ENCODE measurements at places on chromosomes 7 and 10.

- DNase-seq, result no peak
Observed at GRCh38 chr7:19707240-19707639, 1.6 kb downstream of the POLR1F start.

DNA sequence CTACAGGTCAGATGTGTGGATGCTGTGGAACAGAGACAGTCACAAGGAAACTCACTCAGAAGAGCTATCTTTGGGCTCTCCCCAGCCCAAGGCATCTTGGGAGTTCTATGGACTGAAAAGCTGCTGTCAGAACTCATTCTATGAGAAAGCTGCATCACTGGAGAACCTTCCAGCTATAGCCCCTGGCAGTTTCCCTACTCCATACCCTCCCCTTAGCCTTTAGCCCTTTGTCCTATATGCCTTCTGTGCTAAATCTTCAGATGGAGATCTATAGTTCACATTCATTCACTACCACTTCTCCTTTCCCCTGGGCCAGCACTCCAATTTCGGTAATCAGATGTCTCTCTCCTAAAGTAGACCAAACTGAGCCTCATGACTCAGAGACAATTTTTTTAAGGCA, 6.9 kb downstream of the WNT8B start:
- no peak for DNase-seq

GRCh38 chr10:64091897-64092296, 570.7 kb downstream of the REEP3 start:
- DNase-seq, result no peak

DNA sequence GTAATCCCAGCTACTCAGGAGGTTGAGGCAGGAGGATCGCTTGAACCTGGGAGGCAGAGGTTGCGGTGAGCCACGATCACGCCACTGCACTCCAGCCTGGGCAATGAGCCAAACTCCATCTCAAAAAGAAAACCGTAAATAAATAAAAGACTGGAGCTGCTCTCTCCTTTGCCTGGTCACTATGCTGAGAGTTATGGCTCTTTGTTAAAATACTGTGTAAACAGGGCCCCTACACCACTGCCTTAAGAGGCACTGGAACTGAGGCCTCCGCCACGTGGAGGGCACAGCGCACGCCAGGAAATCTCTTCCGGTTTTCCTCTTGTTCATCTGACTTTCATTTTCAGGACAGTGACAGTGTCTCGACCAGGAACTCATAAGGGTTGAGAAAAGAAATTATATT, 123.3 kb downstream of the PAXIP1 start:
- DNase-seq, result no peak

- DNase-seq, result peak; percentile 90
Observed at GRCh38 chr10:133151543-133151972, 8.5 kb upstream of the KNDC1 start.

- no peak for DNase-seq
Observed at GRCh38 chr7:102089175-102090098, 197.2 kb upstream of the SH2B2 start.

- DNase-seq, result no peak
Observed at GRCh38 chr10:51244309-51244708, 170.0 kb downstream of the PRKG1 start.

DNA sequence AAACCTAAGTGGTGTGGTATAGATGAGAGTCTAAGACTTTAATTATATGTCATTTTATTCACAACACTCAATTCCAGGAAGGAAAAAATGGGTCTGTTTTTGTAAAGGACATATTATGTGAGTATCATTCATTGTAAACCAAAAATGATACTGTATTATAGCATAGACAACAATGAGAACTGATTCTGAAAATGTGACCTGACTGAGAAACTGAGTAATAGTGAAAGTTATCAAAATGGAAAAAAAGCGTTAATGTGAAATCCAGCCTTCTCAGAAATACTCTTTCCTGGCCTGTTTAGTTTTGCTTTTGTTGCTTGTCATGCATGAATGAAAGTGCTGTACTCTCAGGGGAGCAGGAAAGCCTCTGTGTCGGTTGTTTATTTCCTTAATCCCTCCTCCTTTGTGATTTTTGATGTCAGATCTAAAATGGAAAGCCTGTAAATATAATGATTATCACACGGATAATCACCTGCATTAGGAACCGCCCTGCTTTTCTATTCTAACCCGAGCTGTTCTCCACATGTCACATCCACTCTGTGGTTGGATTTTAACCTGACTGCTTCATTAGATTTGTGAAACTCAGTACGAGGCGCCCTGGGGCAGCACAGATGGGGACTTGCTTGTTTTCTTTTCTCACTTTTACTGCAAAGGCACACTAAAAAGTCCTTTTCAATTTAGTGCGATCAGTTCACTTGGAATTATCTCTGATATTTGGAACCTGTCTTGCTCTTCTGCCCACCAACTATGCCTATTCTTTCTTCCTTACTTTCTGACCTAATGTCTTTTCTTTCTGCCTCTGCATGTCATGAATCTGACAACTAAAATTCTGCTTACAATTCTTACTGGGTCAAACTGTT, 240.9 kb upstream of the KAT6B start:
- DNase-seq, result no peak

GRCh38 chr10:96987842-96988175, 155.7 kb downstream of the LCOR start:
- no peak for DNase-seq
